Hematopoietic multipotent progenitor cell treated with erythropoietin and hydrocortisone succinate and interleukin-3 and kit ligand, for 15 days (in vitro differentiated cells): ENCODE measurements at places on chromosomes 3 and 15.

- no peak for DNase-seq
Observed at GRCh38 chr3:88713233-88713691, 394.2 kb upstream of the EPHA3 start.

DNA sequence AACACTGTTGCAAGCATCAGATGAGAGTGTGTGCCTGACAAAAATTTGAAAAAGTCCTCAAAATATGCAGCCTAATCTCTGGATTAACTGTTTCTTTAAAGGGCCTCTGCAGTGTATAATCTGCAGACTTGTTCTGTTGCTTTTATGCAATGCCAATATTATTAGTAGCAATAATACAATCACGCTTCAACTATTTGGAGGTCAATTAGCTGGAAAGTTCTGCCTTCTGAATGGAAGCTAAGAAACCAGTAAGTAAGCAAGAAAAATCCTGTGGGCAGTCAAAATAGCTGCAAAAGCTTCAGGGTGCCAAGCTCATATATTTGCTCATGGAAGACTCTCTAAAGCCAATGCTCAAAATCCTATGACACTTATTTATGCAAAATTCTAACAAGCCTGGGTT is 153.2 kb upstream of the NR2F2 start:
- DNase-seq = no peak

- DNase-seq = no peak
Observed at GRCh38 chr15:86661580-86661979, 581.9 kb downstream of the AGBL1 start.

- DNase-seq = no peak
Observed at GRCh38 chr3:3615533-3615932, 183.7 kb upstream of the LRRN1 start.

GRCh38 chr3:108125550-108126071 is 34.8 kb upstream of the CD47 start:
- DNase-seq = peak; percentile 85
